ENCODE measurements at places on chromosomes 16 and 17.

DNA sequence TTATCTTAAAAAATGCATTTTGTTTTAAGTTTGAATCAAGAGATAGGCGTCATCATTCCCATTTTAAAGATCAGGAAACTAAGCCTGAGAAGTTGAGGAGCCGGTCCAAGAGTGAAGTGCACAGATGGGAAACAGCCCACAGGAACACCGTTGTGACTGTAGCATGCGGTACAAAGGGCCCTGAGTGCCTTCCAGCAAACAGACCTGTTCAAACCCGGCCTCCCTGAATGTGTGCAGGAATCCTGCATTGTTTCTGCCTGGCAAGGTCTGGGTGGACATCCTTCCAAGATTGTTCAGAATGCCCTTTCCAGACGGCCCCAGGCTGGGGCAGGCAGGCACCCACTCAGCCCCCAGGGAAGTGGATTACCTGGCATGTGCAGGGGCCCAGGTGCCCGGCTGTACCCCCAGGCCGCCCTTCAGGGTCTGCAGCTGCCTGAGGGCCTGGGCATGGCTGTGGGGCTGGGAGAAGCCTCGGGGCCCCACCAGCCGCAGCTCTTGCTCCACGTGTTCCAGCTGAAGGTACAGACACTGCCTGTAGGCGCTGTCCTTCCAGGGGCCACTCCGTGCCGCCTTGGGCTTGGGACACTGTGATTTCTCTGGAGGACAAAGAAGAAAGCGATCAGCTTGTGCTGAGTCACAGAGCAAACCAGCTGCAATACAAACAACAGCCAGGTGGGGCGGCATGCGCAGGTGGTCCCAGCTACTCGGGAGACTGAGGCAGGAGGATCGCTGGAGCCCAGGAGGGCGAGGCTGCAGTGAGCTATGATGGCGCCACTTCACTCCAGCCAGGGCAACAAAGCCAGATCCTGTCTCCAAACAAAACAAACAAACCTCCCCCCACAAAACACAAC, 45.0 kb upstream of the GCSH start:
- DNase-seq = no peak

- no peak for DNase-seq
Measured at GRCh38 chr16:22202261-22202637, 3.8 kb upstream of the EEF2K start.

GRCh38 chr16:3088925-3089716, 10.0 kb downstream of the ZSCAN10 start:
- no peak for DNase-seq

DNA sequence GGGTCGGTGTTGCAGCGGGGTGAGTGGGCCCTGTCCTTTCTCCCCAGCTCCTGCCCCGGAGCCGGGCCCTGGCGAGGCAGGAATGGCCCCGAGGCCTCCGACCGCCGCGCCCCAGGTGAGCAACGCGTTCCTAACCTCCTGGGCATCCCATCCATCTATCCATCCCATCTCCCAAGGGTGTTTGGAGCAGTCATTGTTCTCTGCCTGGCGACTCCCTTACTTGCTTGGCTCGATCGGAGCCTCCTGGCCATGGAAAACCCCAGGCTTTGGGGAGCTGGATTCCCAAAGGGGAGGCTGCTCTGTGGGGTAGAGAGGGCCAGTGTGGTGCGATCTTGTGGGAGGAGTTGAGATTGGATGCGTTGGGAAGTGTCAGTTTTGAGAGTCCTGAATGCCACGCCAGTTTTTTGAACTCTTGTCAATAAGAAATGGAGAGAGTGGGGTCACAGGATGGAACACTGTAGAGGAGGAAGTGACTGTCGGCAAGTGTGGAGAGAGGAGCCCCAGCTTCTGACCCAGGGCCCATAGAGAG, 684 bp downstream of the ZFP90 start:
- no peak for DNase-seq

GRCh38 chr17:69763503-69763902, 311.5 kb upstream of the KCNJ16 start:
- no peak for DNase-seq

- no peak for DNase-seq
Measured at GRCh38 chr17:68892658-68893057, 62.5 kb downstream of the ABCA8 start.

- DNase-seq = no peak
Measured at GRCh38 chr16:17835118-17835876, 364.5 kb upstream of the XYLT1 start.

DNA sequence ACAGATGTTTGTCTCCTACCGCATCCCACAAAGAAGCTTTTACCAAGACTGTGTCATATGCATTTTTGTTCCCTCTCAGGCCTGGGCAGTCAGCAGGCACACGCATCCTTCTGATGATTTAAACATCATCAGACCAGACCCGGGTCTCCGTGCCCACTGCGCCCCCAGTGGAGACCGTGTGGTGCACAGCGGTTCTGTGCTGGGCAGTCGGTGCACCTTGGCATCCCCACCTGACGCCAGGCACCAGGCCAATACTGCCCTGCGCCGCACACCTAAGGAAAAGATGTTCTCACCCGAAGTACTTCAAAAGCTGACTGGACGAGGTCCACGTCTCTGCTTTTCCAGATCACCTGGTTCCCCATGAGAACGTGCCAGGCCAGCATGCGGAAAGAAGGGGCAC, 10.6 kb upstream of the PLD6 start:
- no peak for DNase-seq

DNA sequence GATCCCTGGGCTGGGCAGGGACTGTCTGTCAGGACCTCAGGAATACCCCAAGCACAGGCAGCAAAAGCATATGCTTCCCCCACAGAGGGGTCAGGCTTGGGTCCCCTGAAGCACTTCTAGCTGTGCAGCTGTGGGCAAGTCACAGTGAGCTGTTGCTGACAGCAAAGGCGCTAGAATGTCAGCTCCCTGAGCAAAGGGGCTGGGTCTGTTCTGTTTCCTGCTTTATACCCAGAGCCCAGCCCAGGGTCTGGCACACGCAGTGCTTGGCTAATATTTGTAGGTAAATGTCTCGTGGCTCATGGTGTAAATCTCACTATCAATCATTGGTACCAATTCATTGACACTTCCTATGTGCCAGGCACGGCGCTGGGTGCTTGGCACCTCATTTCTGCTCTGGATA, 16.6 kb upstream of the MPRIP start:
- peak; percentile 9 for DNase-seq

DNA sequence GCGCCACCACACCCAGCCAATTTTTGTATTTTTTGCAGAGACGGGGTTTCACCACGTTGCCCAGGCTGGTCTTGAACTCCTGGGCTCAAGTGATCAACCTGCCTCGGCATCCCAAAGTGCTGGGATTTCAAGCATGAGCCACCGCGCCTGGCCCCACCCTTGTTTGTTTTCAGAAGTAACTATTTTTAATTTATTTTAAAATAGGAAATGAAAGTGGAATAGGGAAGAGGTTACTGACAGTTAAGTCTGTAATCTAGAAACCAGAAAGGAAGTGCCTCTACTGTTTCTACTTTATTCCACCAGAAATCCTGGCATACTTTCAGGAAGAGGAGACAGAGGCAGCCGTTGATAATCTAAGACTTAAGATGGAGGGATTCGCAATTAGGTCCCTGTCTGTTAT, 225.6 kb downstream of the TANC2 start:
- no peak for DNase-seq

DNA sequence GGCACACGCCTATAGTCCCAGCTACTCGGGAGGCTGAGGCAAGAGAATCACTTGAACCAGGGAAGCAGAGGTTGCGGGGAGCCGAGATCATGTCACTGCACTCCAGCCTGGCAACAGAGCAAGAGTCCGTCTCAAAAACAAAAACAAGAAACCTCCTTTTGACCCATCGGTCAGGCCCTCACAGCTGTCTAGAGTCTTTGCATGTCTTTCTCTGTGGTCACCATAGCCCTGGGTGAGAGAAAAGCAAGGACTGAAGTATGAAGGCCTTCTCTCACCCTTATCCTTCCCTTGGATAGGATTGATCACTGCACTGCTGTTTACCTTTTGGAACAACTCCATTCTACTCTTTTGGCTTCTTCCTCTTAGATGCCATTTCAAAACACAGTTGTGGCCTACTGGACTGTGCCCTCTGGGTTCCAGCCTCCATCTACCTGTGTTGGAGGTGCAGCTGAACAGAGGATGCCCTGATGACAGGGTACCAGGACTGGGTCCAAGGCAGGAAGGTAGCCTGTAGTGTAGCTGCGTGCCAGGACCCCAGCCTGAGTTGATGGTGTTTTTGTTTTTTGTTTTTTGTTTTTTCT, 37.1 kb downstream of the LDHD start:
- no peak for DNase-seq

DNA sequence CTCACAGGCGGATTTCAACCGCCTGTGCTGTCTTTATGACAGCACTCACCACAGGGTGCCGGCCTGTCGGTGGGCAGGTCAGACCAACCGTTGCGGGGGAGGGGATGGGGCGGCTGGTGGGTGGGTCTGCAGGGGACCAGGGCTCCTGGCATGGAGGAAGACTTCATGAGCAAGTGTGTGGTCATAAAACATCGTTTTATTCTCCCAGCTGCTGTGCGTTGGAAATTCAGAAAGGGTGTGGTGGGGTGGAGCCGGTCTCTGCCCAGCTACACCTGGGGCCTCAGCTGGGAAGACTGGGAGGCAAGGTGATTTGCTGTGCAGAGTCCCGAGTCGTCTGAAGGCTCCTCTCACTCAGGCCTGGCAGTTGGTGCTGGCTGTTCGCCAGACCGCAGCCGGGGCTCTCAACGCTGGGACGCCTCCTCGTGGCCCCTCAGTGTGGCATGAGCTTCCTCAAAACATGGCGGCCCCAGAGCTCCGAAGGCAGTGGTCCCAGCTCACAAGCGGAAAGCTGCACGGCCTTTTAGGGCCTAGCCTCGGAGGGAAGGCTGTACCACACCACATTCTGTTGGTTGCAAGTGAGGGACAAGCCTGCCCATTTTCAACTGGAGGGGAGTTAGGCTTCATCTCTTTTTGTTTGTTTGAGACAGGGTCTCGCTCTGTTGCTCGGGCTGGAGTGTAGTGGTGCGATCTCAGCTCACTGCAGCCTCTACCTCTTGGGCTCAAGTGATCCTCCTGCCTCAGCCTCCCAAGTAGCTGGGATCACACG, 45.8 kb upstream of the GSE1 start:
- no peak for DNase-seq

- DNase-seq = peak; percentile 6
Measured at GRCh38 chr16:68040506-68041288, 17.6 kb downstream of the DUS2 start.

GRCh38 chr16:85316944-85317343, 204.7 kb upstream of the CIBAR2 start:
- no peak for DNase-seq

- DNase-seq = no peak
Measured at GRCh38 chr16:11111150-11111549, 144.9 kb downstream of the SOCS1 start.

- no peak for DNase-seq
Measured at GRCh38 chr17:37562016-37562745, 47.0 kb downstream of the SYNRG start.

DNA sequence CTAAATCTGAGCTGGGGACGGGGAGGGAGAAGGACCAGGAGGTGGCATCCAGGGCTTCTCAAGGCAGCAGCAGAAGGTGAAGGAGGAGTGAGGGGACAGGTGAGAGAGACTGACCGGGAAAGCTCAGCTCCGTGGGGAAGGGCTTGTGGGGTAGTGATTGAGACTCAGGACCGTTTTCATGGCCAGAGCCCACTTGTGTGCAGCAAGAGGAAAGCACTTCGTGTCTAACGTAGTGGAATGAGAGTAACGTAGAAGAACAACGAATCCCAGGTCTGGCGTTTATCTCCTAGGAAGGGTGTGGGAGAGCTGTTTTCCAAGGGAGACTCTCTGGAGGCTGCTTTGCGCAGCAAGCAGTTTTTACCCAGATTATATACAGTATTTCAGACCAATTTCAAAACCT, 1.3 kb upstream of the CDH3 start:
- no peak for DNase-seq

GRCh38 chr17:78272181-78272913, 40.9 kb downstream of the TMEM235 start:
- DNase-seq = no peak

- no peak for DNase-seq
Measured at GRCh38 chr17:21171309-21171922, 42.5 kb downstream of the TMEM11 start.

- DNase-seq = no peak
Measured at GRCh38 chr16:2515180-2515851, 1.6 kb downstream of the ATP6V0C start.

GRCh38 chr16:66935314-66936011, at the start of gene CES2:
CES2 (plus strand) TSS chr16:66935516; CDS start chr16:66935636, 120 bp downstream.
- no peak for DNase-seq

DNA sequence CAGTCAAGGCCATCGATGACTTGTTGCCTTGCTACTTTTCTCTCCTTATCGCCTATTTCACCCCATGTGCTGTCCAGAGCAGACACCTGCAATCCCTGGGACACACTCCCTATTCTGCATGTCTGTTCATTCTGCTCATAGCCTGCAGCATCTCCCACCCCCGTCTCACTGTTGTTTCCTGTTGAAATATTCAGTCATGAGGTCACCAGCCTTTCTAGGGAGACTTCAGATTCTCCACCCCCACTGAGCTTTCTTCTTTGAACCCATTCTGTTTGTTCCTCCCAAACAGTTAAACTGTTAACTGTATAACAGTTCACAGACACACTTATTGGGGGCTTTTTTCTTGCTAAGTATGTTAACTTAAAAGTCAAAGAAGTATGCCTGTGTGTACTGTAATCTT, 94.4 kb downstream of the AATF start:
- no peak for DNase-seq

DNA sequence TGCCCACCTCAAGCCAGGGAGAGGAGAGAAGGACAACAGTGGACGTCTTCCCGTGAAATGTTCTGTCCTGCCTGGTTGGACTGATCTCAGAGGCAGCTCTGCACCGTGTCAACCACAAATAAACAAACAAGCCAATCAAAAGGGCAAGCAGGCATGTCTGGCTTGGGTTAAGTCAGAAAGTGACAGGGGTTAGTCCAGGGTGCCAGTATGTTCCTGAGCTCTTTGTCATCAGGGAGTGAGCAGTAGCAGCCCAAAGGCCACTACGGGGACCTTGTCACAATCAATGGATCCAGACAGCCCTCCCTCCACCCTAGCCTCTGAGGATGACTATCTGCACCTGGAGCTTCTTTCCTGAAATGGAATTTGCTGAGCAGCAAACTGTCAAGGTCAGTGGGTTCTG, 35.0 kb downstream of the CNGB1 start:
- DNase-seq = no peak

GRCh38 chr17:45070001-45070400, 8.9 kb downstream of the NMT1 start:
- DNase-seq = no peak

- DNase-seq = no peak
Measured at GRCh38 chr17:69715656-69716055, 301.2 kb downstream of the MAP2K6 start.

- DNase-seq = peak; percentile 44
Measured at GRCh38 chr17:81052199-81052997, 17.4 kb downstream of the BAIAP2 start.

GRCh38 chr16:11670171-11671131, 2.2 kb downstream of the SNN start:
- DNase-seq = no peak

GRCh38 chr16:74073456-74073855, 223.2 kb upstream of the PSMD7 start:
- no peak for DNase-seq

GRCh38 chr16:81831722-81832126, 52.6 kb downstream of the PLCG2 start:
- DNase-seq = no peak
